ENCODE measurements at places on chromosomes 7 and 10.

DNA sequence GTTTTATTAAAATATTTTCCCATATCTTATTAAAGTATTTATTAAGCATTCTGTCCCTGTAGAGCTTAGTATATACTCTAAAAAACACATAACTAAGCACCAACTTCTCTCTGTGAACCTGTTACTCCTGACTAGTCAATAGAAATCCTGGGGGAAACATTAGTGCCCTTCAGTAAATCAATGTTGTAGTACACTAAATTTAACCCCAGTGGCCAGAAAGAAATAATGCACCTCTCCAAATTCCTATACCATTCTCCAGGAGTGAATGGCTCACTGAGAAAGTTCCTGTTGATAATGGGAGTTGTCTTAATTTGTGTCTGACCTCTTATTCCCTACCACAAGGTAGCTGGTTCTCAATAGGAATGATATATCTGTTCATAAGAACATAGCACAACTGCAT is 188.2 kb downstream of the SEMA3D start:
- no peak for DNase-seq

GRCh38 chr10:51926337-51926736 is 226.9 kb upstream of the CSTF2T start:
- DNase-seq = no peak

- DNase-seq = peak; percentile 73
These were observed 24.3 kb downstream of the SLC29A3 start for GRCh38 chr10:71343392-71343773.

GRCh38 chr7:20791538-20792434 is 5.1 kb upstream of the SP8 start:
- DNase-seq = no peak

- DNase-seq = no peak
These were observed 57.8 kb downstream of the TRIL start for GRCh38 chr7:28900311-28900710.

DNA sequence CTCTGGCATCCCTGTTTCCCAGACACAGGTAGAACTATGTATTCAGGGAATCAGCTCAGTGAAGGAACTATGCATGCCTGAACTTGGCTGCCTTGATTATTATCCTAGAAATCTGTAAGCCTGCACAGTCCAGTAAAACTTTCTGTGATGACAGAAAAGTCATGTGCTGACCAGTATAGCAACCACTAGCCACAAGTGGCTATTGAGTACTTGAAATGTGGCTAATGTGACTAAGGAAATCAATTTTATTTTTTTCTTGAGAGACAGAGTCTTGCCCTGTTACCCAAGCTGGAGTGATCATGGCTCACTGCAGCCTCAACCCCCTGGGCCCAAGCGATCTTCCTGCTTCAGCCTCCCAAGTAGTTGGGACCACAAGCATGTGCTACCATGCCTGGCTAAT is 3.5 kb downstream of the EXOSC1 start:
- no peak for DNase-seq

DNA sequence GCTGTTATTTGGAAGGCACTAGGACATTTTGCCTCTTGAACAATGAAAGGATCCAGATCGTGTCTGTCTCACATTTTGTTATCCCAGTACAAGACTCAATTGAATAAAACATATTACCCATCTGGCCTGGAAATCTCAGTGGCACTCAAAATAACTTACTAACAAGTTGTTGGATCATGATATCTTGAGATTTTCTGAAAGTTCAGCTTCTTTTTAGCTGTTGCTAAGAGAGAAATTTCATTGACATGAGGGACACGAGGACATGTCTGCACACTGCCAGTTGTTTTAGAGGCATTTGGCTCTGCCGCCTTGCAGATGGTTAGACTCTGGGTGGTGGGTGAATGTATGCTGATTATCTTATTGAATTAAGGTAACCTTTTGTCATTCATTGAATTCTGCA is 41.0 kb downstream of the KAT6B start:
- no peak for DNase-seq

GRCh38 chr7:368651-369475 is 78.9 kb downstream of the FOXL3 start:
- no peak for DNase-seq

DNA sequence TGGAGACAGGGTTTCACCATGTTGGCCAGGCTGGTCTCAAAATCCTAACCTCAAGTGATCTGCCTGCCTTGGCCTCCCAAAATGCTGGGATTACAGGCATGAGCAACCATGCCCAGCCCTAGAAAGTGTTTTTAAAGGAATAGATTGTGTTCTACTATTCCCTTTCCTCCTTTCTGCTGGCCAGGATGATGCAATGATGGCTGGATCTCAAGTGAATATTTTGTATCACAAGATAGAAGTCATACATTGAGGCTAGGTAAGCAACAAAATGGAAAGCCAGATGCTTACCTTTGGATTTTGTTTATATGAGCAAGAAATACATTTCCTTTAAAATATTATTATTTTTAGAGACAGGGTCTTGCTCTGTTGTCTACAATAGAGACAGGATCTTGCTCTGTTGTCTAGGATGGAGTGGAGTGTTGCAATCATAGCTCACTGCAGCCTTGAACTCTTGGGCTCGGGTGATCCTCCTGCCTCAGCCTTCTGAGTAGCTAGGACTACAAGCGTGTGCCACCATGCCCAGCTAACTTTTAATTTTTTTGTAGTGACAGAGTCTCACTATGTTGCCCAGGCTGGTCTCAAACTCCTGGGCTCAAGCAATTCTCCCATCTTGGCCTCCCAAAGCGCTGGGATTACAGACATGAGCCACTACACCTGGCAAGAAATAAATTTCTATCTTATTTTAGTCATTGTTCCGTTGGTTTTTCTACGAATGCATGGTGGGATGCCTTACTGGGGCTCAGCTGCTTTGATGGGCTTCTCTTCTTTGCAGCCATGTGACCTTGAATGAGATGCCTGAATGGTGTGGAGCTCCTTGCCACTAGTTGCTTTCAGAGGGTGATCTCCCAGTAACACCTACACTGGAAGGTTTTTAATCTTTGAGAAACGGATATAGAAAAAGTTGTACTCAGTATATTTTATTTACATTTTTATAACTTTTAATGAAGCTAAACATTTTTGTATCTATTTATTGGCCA is 5.8 kb upstream of the AEBP1 start:
- no peak for DNase-seq

DNA sequence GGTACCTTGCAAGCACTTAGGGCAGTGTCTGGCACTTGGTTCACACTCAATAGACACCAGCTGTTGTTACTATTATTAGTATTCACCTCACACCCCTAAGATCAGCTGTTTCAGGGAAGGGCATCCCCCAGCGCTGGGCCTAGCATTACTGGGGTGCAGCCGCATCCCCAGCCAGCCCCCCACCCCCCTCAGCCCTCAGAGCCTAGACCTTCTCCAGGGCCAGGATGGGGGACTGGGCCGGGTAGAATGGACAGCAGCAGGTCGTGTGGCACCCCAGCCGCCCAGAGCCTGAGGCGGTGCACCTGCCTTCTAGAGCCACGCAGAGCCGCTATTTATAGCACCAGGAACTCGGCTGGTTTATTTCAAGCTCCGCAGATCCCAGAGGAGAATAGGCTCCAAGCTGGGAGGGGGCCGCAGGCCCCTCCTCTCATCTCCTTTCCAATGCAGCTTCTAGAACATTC is 60.5 kb downstream of the GTF2IRD1 start:
- DNase-seq = no peak

GRCh38 chr7:30041526-30042269 is 13.5 kb downstream of the PLEKHA8 start:
- no peak for DNase-seq

- no peak for DNase-seq
These were observed 15.9 kb upstream of the CD36 start for GRCh38 chr7:80622541-80622940.

DNA sequence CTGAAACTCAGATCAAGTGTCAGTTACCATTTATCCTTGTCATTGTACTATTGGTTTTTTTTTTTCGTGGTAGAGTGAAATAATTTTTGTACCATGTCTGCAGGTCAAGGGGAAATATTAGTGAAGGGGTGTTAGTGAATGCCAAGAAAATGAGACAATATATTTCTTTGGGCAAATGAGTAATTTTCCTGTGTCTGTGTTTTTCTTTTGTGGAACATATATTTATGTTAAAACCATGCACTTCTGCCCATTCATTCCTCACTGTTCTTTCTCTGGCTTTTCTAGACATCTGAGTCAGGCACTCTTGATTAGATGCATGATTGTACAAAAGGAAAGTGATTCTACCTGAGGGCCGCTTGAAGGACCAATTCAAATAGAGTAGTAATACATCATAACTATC is 161.6 kb downstream of the BICC1 start:
- DNase-seq = no peak

DNA sequence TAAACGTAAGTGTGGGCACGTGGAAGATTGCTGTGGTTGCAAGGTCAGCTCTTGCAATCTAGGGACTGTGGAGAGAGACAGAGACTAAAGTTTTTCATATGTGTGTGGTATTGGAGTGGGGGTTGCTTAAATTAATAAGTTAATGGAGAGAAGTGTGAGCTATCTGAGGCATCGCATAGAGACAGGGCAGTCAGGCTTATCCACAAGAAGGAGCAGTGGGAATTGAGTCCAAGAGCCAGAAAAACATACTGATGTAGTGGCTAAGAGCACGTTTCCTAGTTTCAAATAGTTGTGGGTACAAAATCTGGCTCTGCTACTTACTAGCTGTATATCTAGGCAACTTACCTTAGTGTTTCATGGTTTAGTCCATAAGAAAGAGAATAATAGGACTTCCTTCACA is 65.8 kb downstream of the SORCS3 start:
- DNase-seq = no peak

GRCh38 chr7:47153576-47153975 is 428.3 kb downstream of the TNS3 start:
- DNase-seq = no peak

DNA sequence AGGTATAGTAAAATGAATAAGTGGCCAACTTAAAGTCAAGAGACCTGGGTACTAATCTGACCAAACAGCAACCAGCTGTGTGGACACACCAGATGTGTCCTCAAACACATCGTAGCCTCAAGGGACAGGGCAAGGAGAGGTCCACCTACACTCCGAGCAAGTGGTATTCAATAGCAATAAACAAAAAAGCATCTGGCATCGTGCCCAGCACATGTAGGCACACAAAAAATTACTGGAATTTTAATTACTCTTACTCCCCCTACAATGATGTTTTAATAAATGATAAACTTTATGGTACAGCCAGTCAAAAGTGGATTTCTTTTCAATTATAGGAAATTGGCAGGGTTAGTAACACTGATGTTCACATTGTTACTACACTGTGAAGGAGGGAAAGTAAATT is 3.5 kb upstream of the RGS10 start:
- DNase-seq = no peak

DNA sequence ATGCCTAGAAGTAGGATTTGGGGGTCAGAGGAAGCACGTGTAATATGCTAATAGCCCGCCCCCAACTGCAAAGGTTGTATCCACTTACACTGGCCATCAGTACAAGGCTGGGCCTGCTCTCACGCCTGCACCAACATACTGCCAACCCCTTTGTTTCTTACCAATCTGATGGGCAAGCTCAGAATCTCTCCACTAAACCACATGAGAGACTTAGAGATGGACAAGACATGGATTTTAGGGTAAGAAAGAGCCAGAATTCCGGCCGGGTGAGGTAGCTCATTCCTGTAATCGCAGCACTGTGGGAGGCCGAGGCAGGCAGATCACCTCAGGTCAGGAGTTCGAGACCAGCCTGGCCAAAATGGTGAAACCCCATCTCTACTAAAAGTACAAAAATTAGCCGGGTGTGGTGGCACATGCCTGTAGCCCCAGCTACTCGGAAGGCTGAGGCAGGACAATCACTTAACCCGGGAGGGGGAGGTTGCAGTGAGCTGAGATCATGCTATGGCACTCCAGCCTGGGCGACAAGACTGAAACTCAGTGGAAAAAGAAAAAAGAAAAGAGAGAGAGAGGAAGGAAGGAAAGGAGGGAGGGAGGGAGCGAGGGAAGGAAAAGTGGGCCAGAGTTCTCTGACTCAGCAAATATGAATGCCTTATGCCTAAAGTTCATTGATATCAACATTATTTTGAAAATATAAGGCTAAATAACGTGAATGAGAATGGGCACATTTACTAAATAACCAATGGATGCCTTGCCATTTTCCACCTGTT is 162.2 kb downstream of the SLIT1 start:
- DNase-seq = no peak

GRCh38 chr10:15427843-15428414 is 56.8 kb upstream of the FAM171A1 start:
- DNase-seq = no peak

DNA sequence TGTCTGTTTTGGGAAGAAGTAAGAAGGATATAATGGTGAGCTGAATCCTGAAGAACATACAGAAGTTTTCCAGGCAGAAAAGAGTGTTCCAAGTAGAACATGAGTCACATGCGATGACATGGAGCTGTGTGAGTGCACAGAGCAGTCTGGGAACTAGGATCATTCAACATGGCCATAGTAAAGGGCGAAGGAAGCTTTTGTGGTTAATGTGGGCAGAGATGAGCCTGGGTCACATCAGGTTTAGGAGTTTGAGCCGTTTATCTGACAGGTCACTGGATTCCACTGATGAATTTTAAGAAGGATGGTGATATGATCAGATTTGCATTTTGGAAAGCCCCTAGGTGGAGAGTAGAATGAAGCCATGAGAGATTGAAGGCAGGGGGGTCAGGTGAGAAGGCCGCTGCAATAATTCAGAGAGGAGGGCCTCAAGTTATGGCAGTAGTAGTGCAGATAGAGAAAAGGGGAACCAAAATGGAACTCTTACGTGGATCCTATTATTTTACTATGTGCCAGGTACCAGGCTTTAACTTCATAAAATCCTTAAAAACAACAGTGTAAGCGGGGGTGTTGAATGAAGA is 171.3 kb downstream of the RNLS start:
- DNase-seq = no peak

GRCh38 chr10:129120441-129120840 is 346.6 kb upstream of the MGMT start:
- DNase-seq = no peak

DNA sequence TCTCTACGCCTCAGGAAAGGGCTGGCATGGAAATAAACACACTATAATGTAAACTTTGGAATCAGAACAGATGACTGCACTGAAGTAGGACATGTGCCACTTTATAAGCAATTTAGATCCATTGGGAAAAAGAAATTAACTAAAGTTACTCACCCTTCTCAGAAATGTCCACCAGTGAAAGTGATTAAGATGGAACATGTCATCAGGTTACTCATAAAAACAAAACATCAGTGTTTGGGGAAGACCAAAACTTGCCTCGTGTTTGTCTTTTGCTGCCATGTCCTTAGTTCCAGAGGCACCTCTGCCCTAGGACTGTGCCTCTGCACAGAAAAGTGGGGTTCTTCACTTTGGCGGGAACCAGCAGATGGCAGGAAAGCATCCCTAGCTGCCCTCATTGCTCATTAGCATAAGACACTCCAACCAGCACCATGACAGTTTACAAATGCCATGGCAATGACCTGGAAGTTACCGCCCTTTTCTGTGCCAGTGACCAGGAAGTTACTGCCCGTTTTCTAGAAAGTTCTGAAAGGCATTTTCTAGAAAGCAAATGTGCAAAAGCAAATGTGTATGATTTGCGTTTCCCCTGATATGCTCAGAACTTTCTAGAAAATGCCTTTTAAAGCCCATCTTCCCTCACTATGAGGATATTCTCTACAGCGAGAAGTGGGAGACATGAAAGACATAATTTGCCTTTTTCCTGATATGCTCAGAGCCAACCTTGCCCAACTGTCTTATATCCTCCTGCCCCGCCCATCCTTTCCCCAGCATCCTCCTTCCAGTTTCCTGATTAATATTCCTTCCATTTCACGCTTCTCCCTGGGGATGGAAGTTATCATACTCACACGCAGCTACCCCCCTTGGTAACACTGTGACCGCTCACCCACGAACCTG is 258.2 kb downstream of the USP6NL start:
- no peak for DNase-seq

- DNase-seq = no peak
These were observed 186.4 kb downstream of the KIF20B start for GRCh38 chr10:89887830-89888229.

Measured in transverse colon (tissue), 4 donors.